ENCODE measurements at places on chromosomes 4 and X.

- peak; percentile 38 for DNase-seq
Measured at GRCh38 chr4:118224243-118224829, 128.5 kb downstream of the PRSS12 start.

GRCh38 chr4:38530486-38530885 lies 133.5 kb upstream of the KLF3 start:
- no peak for DNase-seq

GRCh38 chr4:90074322-90074886 lies 52.8 kb upstream of the CCSER1 start:
- DNase-seq, result no peak

DNA sequence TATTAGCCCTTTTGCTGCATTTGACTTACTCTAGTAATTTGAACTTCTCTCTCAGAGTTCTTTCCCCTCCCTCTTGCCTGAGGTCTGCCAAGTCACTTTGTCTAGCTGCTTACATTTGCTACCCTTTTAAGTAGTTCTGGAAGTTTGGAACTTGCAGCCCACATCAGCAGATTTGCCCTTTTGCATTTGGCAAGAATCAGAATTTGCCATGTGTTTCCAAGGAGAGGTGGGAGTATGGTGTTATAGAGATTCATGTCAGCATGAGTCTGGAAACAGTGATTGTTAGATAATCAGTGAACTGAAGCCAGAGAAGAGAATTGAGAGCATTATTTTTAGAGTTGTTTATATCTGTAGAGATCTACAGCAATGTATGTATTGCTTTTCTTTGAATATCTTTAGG lies 52.1 kb downstream of the KLHL34 start:
- no peak for DNase-seq

DNA sequence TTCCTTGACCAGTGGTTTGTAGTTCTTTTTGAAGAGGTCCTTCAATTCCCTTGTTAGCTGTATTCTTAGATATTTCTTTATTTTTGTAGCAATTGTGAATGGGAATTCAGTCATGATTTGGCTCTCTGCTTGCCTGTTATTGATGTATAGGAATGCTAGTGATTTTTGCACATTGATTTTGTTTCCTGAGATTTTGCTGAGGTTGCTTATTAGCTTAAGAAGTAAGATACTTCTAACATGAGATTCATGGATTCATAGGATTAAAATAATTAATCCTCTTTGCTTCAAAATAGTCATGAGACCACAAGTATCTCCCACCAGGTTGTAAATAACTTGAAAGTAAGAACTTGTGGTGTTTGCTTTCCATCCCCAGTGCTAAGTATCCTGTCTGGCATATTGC lies 308.9 kb downstream of the DTHD1 start:
- no peak for DNase-seq

- DNase-seq, result no peak
Measured at GRCh38 chr4:6884341-6884870, 25.2 kb upstream of the TBC1D14 start.

DNA sequence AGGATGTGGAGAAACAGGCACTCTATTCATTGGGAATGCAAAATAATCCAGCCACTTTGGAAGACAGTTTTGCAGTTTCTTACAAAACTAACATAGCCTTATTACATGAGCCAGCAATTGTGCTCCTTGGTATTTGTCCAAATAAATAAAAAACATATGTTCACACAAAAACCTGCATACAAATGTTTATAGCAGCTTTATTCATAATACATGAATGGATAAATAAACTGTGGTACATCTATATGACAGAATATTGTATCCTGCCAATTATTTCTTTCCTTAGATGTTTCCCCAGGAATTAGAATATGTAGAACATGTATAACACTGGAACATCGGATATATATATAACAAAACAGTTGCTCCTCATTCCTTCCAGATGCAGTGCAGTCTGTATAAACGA lies 57.7 kb upstream of the VEGFC start:
- DNase-seq, result no peak

DNA sequence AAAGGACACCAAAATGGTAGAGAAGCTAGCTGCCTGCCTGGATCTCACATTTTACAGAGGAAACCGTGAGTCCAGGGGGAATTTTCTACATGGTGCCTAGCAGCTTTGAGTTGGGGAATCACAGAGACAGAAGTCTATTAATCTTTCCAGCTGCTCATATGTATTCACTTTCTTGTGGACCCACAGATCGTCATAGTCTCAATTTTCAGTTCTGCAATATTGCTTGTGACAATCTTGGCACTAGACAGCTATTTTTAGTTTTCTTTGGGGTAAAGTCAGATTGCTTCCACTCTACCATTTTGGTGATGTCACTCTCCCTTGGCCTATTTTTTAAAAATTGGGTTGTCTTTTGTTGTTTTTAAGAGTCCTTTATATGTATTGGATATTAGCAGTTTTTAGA lies 233.4 kb upstream of the STK26 start:
- DNase-seq, result no peak

- peak; percentile 31 for DNase-seq
Measured at GRCh38 chrX:15564981-15565579, 35.7 kb downstream of the ACE2 start.

- DNase-seq, result no peak
Measured at GRCh38 chrX:40175511-40176350, 78.0 kb upstream of the BCOR start.

- DNase-seq, result no peak
Measured at GRCh38 chrX:74234818-74235217, 69.2 kb upstream of the ZCCHC13 start.

- DNase-seq, result no peak
Measured at GRCh38 chr4:89834486-89835209, 2.3 kb downstream of the SNCA start.

- DNase-seq, result no peak
Measured at GRCh38 chr4:186326391-186326790, 60.4 kb downstream of the F11 start.

- no peak for DNase-seq
Measured at GRCh38 chr4:183971929-183972490, 66.9 kb downstream of the STOX2 start.

- DNase-seq, result no peak
Measured at GRCh38 chr4:139933104-139933503, 220.9 kb downstream of the MAML3 start.

DNA sequence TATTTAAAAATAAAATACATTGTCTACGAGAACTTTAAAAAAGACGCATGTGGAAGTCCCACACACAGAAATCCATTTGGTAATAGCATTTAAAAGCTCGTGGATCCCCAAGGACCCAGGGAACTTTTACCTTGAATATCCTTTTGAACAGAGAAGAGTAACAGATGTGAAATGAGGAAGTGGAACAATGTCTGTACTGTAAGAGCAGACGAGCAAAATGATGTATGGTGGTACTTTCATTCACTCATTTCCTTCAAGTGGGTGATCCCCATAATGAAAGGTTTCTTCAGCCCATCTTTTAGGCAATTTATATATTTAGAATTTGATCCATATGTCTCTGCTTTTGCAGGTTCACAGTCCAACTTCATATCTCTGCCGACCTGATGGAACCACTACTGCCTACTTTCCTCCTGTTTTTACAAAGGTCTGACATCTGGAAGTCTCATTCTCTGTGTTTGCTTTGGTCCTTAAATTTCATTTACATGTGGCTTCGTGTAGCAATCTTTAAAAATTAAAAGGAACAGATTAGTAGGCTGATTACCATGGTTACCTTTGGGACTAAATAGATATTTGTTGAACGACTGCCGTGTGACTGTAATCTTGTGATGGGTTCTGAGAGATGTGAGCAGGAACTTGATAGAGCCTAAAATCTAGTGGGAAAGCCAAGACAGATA lies 188.4 kb downstream of the PALLD start:
- no peak for DNase-seq

- DNase-seq, result no peak
Measured at GRCh38 chr4:26860922-26861433, 337 bp downstream of the STIM2 start.

GRCh38 chrX:124804962-124805361 lies 458.6 kb downstream of the SH2D1A start:
- no peak for DNase-seq

- DNase-seq, result peak; percentile 46
Measured at GRCh38 chr4:88177983-88178625, 19.7 kb upstream of the ABCG2 start.

DNA sequence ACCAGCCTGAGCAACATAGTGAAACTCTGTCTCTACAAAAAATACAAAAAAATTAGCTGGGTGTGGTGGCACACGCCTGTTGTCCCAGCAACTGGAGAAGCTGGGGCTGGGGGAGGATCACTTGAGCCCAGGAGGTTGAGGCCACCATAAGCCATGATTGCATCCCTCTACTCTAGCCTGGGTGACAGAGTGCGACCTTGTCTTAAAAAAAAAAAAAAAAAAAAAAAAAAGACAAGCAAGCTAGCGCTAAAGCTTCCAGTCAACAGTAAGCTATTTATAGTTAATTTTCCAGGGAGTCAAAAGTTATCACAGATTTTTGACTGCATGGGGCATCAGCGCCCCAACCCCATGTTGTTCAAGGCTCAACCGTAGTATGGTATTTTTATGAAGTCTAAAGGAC lies 273.4 kb downstream of the RAPGEF2 start:
- no peak for DNase-seq

DNA sequence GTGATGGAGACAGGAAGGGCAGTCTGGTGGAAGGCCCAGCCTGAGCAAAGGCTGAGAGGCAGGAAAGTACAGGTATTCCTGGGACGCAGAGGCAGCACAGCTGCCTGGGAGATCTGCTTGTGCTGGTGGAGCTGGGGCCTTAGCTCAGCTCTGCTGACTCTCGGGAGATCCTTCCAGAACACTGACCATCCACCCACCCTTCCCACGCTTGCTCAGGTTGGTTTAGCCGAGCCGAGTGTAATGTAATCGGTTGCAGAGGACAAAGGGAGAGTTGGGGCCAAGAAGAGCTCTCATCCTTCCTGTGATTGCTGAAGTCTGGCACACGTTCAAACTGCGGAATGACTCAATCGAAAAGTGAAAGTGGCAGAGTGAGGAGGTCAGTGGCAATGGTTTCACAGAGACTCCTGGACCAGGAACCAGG lies 43.1 kb upstream of the GPR78 start:
- peak; percentile 83 for DNase-seq

- peak; percentile 41 for DNase-seq
Measured at GRCh38 chr4:53653484-53654053, 62.3 kb upstream of the LNX1 start.

GRCh38 chrX:38898261-38898660 lies 97.0 kb downstream of the MID1IP1 start:
- no peak for DNase-seq

GRCh38 chrX:41116948-41117347 lies 31.7 kb downstream of the USP9X start:
- DNase-seq, result no peak

GRCh38 chr4:144113546-144113945 lies 27.0 kb downstream of the GYPA start:
- no peak for DNase-seq

- DNase-seq, result no peak
Measured at GRCh38 chr4:88054901-88055300, 47.5 kb downstream of the PKD2 start.

DNA sequence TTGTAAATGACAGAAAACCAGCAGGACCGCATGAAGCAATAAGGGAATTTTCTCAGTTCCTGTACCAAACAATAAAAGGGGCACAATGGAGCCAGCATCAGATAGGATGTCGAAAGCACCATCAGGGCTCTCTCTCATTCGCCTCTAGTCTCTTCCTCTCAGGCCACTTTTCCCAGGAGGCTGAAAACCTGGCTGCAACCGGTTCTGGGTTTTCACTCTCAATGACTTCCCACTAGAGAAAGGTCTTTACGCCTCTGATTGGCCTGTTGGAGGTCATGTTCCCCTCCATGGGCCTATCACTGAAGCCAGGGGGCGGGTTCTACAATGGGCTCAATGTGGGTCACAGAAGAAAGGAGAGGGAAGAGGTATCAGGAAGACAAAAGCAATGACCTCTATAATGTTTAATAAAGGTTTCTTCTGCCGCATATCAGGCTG lies 29.3 kb downstream of the ZNF827 start:
- no peak for DNase-seq

GRCh38 chr4:106594291-106594952 lies 225.8 kb upstream of the GIMD1 start:
- no peak for DNase-seq

DNA sequence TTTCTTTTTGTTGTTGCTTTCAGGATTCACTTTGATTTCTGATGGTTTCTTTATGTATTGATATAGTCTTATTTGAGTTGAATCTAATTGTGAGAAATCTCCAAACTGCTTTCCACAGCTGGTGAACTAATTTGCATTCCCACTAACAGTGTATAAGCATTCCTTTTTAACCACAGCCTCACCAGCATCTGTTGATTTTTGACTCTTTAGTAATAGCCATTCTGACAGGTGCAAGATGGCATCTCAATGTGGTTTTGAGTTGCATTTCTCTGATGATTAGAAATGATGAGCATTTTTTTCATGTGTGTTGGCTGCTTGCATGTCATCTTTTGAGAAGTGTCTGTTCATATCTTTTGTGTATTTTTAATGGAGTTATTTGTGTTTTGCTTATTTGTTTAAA lies 1023.1 kb downstream of the SH3BGRL start:
- DNase-seq, result no peak

DNA sequence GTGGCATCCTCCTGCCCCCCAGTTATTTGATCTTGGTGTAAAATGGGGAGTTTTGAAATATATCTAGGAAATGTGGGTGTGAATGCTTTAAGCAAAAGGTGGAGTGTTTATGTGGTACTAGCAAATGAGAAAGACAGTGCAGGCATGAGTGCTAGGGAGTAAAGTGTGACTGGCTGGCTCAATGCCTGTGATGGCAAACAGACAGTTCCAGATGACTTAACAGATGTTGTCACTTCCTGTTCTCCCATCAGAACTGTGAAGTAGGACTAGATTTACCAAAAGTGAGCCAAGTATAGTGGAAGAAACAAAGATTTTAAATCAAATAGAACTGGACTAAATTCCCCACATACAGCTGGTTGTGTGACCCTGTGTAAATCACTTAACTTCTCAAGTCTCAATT lies 8.4 kb upstream of the AMOT start:
- DNase-seq, result no peak

GRCh38 chr4:48100256-48100655 lies 33.8 kb downstream of the TXK start:
- DNase-seq, result no peak

- no peak for DNase-seq
Measured at GRCh38 chrX:39693298-39693697, 404.5 kb downstream of the BCOR start.

- peak; percentile 60 for DNase-seq
Measured at GRCh38 chrX:16743604-16744325, 24.4 kb downstream of the SYAP1 start.

DNA sequence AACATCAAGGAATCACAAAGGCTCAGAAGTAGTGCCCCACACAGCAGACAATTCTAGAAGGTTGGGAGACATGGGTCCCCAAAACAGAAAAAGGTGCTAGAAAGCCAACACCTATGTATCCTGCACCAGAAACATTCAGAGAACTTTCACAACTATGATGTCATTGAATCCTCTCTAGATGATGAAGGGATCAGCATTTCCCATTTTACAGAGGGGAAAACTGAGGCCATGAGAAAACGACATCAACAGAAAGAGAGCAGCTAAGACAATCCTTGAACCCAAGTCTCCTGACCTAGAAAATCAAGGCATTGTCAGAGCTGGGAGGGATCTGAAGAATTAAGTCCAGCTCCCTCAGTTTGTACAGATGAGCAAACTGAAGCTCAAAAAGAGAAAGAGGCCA lies 3.3 kb downstream of the KCND1 start:
- DNase-seq, result no peak
